Stimulated activated CD4-positive, alpha-beta T cell treated with anti-CD3 and anti-CD28 coated beads, Interleukin-15, amount 100 ng/mL, for 24 hours (primary cell): ENCODE measurements at places on chromosomes 11 and 22.

DNA sequence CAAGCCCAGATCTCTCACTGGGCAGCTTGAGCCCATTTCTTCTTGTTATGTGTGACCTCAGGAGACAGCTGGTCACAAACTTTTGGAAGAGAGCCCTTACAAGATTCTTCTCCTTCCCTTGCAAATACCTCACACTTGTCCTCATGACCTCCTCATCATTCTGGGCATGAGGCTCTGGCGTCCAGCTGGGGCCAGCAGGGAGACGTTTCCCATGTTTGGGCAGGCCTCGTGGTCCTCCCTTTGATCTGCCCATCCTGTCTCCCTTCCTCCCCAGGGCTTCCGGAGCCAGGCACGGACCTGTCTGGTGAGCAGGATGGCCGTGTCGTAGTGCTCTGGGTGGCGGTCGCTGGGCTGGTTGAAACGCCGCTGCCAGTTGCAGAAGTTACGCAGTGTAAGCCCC lies 9.7 kb downstream of the ADAMTS8 start:
- DNase-seq: no peak

- DNase-seq: no peak
These were observed 25.9 kb downstream of the KMT2A start for GRCh38 chr11:118462178-118462577.

GRCh38 chr11:35711173-35711910 lies 48.8 kb downstream of the TRIM44 start:
- DNase-seq: no peak

- DNase-seq: no peak
These were observed 104.3 kb downstream of the ST3GAL4 start for GRCh38 chr11:126459691-126460281.

DNA sequence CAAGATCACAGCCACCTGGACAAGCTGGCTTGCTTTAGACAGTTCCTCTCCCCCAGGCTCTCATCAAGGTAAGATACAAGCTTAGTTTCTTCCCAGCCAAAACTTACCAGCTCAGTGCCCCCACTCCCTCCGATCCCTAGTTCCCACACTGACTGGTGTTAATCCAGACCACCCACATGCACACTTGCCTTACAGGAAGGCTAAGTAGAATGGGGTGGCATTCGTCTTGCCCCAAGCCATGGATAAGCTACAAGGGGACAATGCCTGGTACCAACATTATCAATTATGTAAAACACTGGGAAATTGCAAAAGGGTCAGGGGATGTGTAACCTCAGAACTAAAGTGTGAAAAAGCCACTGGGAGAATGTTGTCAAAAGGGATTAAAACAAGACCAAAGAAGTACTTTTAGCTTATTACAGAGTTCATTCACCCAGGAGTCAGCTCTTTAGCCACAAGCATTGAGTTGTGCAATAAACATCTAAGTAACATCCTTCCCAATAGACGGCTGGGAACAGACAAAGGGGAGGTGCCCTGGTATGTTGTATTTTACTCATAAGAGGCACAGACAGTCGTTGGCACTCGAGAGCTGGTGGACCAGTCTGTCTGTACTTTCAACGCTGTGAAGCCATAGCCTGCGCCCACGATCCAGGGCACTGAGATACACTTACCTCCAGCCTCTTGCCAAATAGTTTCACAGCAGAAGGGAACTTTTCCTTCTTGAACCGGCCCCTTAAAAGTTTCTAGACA lies 1.1 kb downstream of the DHCR7 start:
- DNase-seq: no peak

- no peak for DNase-seq
These were observed 19.8 kb upstream of the EHF start for GRCh38 chr11:34601085-34601444.

DNA sequence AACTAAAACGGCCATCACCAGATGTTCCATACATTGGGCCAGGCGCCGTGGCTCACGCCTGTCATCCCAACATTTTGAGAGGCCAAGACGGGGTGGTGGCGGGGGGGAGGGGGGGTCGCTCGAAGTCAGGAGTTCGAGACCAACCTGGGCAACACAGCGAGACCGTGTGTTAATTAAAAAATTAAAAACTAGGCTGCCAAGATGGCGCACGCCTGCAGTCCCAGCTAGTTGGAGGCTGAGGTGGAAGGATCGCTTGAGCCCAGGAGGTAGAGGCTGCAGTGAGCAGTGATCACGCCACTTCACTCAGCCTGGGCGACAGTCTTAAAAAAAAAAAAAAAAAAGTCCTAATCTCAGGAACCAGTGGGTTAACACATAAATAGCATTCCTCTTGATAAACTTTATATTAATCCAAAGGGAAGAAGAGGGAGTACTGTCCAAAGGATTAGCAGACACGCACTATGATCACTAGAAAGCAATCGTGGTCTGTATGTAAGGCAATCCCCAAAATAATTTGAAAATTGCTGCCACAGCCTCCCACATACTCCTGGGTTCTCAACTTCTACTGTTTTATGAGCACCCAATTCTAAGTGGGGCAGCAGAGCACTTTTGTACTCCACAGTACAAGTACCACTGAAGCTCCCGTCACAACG lies 604 bp downstream of the PUS3 start:
- no peak for DNase-seq

DNA sequence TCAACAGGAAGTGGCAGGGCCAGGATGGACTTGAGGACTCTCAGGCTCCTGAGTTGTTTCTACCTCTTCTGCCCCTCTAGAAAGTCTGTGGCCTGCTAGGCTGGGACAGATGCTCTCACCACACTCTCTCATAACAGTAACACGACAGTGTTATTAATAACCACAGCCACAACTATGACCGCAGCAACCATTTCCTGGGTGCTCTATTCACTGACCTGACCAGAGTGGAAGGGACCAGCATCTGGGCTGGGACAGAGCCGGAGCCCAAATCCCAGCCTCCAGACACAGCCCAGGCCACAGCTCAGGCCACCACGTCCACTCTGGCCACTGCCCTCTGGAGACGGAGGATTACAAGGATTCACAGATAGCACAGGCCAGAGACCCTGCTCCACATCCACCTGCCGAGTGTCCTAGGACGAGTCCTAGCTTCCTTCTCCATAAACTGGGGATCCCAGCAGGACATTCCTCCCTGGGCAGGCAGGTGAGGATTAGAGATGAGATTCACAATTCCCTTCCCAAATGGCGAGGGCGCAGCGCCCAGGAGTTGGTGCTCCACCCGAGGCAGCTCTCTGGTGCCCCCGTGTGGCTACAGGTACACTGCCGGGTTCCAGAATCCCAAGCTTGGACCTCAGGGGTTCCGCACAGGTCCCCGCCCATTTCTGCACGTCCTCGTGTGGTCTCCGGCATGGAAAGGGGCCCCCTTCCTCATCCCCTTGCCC lies 7.1 kb downstream of the PNPLA5 start:
- peak; percentile 76 for DNase-seq
